Stimulated activated CD4-positive, alpha-beta T cell treated with anti-CD3 and anti-CD28 coated beads, Interleukin-12 subunit alpha, Interleukin-12 subunit beta, amount 100 ng/mL, for 4 hours (primary cell): ENCODE measurements at places on chromosomes 1 and 21.

- DNase-seq = no peak
Measured at GRCh38 chr1:1080951-1081310, 6.8 kb upstream of the RNF223 start.

GRCh38 chr1:96236156-96236739, 485.3 kb upstream of the PTBP2 start:
- DNase-seq = no peak

GRCh38 chr1:34858901-34859445, 576 bp downstream of the SMIM12 start:
- DNase-seq = peak; percentile 29

- DNase-seq = no peak
Measured at GRCh38 chr1:89465201-89465600, 59.4 kb upstream of the LRRC8B start.

DNA sequence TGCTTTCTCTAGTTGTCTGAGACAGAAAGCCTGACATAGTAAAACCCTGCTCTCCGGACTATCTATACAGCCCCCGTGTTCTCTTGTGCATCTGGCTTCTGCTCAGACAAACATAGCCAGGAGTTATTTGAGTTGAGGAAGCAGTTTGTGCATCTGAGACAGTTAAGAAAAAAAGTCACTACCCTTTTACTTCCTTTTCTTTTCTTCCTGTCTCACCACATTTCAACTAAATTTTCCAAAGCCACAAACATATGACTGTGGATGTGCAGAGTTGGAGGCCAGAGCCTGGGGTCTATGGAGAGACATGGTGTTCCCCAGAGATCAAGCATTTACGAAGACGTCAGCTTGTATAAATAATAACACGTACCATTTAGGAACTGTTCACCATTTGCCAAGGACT, 158.5 kb upstream of the FGGY start:
- DNase-seq = no peak

DNA sequence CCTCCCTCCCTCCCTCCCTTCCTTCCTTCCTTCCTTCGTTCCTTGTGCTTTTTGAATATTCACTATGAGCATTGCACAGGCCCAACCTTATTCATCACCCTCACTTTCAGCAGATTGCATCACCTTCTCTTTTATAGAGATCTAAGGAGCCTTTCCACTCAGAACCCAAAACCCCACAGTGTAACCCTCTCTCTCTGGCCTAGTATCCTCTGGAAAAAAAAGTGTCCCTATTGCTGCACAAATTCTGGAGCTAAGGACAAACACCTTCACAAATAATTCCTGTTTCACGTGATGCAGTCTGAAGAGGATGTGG, 25.6 kb downstream of the OR10J5 start:
- DNase-seq = no peak

GRCh38 chr1:32743380-32744070, 41.0 kb upstream of the SYNC start:
- no peak for DNase-seq

- no peak for DNase-seq
Measured at GRCh38 chr1:83530506-83530905, 468.4 kb downstream of the TTLL7 start.

DNA sequence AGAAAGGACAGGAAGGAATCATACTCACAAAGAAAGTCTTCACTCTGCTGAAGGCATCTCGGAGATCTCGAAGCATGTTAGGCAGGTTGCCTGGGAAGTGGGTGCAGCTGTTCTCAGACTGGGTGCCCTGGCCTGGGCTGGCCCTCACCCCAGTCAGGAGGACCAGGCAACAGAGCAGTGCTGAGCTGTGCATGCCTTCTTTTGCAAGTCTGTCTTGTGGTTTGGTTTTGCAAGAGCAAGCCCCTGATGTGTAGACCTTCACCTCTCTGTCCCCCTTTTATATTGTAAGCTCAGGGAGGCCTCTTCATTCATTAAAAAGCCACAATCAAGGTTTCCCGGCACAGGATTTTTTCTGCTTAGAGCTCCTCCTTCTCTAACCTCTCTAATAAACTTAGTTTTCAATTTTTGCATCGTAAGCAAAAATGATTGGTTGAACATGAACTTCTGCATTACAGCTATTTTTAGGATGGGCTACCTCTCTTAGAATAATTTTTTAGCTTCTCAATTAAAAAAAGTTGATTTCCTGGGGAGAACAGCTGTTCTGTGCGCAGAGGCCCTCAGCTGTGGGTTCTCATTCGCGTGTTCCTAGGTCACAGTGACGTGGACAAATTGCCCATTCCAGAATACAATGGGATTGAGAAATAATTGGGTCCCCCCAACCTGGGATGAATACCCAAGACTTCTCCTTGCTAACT, at the start of gene IL10:
TSS of gene IL10 (minus strand) at position 252 of the 695 bp plus-strand sequence. CDS start at position 193, 59 bp downstream.
- DNase-seq = no peak

DNA sequence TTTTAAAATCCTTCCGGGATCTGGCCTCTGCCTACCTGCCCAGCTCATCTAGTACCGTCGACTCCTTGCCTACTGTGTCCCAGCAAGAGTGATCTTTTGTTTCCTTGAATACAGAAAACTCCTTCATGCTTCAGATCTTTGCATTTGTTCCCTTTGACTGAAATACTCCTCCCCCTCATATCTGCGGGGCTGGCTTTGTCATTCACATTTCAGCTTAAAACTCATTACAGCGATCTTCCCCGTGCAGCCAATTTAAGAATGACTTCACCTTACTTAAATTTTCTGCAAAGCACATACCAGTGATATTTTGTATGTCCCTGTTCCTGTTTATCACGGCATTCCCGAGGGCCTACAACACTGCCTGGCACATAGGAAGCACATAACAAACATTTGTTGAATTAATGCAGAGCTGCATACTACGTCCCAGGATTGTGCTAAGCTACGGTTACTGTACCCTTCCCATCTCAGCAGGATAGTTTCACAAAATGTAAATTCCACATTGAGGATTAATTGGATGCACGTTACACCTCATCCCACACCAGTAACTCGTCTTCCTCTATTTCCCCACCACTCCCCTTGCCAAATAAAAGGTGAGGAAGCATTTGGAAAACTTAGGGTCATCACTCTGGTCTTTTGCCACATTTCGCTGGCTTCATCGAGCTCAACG, 837 bp upstream of the DESI2 start:
- no peak for DNase-seq

DNA sequence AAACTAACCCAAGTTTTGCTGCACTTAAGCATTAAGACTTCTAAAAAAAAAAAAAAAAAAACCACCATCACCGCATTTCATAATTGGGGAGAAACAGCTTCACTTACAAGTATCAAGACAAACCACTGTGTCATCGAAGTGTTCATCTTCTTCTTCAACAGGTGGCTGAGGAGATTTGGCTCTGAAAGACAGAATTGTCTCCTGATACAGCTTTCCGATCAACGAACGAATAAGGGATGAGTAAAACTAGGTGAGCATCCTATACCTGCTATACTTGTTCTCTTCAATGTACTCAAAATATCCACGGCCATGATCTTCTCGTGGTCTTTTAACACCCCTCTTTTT, 2.0 kb downstream of the HNRNPU start:
- DNase-seq = no peak

- no peak for DNase-seq
Measured at GRCh38 chr21:37184784-37185593, 82.1 kb downstream of the VPS26C start.

GRCh38 chr1:171258429-171258828, 10.1 kb downstream of the FMO1 start:
- no peak for DNase-seq

DNA sequence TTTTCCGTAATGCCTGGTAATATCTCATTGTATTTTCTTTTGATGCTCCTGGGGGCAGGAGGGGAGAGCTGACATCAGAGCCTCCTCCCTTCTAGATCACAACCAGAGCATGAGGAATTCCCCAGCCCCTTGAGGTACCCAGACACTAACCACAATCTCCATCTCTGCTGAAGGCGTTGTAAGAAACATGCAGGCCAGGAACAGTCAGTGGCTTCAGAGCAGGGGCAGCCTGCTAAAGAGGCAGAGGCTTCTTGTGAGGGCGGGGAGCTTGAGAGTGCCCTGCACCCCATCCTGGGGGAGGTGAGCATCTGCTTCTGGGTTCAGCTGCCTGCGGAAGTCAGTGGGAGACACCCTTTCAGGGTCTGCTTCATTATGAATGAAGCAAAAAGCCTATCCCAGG, 19.0 kb downstream of the MAPKAPK2 start:
- peak; percentile 38 for DNase-seq

GRCh38 chr21:31294691-31295090, 49.4 kb downstream of the TIAM1 start:
- no peak for DNase-seq

GRCh38 chr1:96674915-96675314, 46.7 kb upstream of the PTBP2 start:
- DNase-seq = no peak

DNA sequence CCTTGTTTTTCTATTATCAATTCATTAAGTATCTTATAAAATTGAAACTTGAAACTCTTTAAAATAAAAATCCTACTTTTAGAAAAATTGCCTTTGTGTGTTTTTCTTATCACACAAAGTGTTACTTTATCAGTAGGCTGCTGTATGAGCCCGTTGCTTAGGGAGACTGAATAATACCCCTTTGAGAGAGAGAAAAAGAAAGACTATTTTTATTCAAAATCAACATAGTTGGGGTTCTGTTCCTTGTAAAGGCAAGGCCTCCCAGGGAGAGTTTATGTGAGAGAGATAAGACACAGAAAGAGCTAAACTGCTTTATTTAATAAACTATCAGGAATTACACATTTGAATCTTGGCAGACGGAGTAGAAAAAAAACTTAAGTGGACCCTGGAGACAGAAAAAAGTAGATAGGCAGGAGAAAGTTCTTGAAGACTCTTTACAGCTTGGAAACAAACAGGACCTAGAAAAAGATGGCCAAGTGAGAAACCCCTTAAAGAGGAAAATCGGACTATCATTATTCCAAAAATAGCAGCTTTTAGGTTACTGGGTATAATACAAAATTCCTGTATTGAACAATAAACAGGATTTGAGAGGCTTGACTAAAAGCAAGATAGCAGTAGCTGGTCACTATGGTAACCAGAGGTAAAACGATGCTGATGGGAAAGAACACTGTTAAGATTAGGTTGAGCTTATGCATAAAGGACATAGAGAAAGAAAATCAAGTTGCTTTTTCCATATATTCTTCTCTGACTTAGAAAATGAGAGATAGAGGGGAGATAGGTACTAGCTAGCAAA, 170.9 kb downstream of the LRRC7 start:
- no peak for DNase-seq

DNA sequence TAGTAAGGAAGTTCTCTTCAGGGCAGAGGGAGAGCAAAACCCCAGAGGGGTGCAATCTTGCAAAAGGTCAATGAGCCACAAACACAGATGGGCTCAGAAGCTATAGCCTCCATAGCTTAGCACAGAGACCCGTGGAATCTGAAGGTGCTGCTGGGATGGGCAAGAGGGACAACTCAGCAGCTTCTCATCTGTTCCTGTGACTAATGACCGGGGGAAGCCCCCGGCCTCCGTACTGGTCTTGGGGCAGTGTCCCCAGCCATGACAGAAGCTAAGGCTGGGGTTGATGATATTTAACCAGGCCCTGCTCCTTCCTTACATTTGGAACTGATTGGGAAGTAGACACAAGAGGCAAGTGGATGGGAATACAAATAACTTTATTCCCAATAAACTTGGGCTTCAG, 19.1 kb downstream of the EXOC8 start:
- DNase-seq = no peak

- no peak for DNase-seq
Measured at GRCh38 chr1:109664671-109665070, 3.2 kb upstream of the GSTM2 start.

DNA sequence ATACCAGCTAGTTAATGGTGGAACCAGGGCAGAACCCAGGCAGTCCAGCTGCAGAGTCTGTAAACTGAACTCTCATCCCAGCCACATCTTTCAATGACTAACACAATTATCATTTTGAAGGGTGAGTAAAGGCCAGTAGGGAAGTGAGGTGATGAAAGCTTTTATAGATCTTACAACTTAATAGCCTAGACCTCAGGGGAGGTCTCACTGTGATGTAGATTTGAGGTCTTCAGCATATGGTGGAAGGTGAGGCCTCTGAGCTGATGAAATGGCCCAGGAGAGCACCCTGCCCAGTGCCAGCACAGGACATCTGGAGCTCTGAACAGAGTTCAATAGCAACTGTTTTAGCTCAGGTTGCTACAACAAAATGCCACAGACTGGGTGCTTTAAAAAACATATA, 44.8 kb upstream of the POU2F1 start:
- no peak for DNase-seq

DNA sequence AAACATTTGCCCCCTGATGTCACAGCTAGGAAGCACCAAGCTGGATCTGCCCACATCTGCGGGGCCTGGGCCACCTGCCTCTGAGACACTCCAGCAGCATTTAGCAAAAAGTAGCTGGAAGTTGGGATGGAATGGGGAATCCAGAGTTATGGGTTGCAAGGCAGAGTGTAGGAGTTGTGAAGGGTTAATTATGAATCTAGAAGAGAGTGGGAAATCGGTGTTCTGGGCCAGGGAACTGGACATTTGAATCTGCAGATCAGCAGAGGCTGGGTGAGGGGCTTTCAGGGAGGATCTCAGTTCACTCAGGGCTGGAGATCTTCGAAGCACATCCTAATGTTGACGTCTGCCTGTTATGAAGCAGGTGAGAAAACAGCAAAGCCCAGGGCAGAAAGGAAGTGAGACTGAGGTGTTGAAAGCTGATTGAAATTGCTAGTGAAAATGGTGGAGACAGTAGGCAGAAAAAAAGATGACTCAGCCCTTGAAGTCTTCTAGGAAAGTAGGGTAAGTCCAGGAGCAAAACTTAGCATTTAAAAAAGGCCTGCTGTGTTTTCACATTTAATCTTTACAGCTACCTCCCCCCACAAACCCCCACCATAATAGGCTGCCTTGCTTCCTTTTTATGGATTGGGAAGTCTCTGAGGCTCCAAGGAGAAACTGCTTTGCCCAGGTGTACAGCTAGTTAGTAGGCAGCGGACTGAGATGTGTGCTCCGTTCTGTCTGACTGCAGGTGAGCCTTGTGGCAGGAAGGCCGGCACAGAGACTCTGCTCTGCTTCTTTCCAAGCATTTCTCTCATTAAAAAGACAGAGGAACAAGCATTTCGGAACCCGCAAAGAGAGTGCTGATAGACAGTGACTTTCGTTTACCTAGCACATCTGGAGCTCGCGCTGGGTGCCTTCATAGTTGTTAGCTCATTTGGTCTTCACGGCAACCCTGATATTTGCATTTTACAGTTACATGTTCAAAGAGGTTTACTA, 7.2 kb downstream of the VANGL1 start:
- DNase-seq = no peak

DNA sequence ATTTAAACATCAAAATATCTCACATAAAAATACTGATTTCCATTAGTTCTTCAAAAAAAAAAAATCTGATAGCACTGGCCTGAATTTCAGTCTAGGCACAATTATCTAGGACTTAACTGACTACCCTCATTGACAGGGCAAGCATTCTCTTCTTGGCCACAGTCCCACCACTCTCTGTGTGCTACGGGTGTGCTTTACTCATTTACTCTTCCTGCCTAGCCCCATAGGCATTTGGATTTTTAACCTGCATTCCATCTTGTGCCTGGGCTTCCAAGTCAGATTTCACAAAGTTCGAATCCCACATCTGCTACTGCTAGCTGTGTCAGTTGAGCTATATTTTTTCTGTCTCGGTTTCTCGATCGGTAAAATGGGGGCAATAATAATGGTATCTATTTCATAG, 38.0 kb downstream of the PTPN14 start:
- DNase-seq = no peak
